ENCODE measurements at places on chromosomes 3 and 15.

- no peak for DNase-seq
Measured at GRCh38 chr3:126916546-126916945, 66.4 kb upstream of the PLXNA1 start.

DNA sequence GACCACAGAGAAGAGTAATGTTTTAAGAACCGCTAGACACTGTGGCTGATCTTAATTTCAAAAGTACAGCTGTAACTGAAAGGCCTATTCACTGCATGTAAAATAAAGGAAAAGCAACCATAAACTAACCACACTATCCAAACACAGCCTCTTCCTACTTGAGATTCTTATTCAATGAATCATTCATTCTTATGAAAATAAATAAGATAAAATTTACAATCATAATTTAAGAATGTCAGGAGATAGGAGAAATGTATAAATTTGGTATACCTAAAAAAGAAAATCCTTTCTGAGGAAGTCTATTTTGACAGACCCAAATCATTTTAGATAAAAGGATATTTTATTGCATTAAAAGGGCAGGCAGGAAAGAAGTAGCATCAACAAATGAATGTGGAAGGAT is 533.5 kb upstream of the ZNF385D start:
- no peak for DNase-seq

DNA sequence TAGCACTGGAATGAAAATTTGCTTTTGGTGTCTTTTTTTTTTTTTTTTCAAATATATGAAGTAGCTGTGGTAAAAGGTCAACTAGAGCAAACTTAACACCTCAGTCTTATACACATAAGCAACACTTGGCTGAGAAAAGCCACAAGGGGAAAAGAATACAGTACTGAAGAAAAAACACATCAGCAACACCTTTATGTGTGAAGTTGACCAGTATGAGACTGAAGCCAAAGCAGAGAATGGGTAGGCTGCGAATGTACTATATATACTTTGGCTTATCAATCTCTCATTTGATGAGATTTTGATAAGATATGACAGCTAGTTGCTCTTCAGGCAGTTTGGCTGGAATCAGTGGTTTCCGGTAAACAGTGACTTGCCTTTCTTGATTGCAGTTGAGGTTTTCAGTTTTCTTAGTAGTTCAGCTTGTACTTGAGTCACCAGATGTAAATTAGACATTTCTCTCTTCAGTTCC is 22.0 kb upstream of the ZCWPW2 start:
- DNase-seq = no peak

DNA sequence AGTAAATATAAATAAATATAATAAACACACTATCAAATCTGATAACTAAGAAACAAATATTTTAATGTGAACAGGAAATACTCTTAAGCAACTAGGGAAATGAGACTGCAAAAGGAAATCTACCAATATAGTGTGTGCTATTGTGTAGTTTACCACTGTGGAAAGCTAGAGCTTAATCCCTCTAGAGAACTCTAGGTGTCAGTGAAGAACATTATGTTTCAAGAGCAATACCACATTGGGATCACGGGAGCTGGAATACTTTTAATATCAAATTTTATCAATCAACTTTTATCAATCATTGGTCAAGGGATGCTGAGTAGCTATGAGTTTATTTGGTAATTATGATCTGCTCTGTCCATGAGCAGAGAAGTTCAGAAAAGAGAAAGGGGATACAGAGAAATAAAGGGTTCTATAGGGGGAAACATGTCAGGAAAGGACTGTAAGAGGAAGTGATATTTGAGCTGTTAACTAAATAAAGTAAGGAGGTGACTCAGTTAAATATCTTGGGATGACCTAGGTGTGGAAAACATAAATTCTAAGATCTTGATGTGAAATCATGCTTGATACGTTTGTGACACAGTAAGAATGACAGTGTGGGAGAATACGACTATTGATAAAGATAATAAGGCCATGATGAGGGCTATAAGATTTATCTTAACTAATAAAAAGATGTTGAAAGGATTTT is 762.2 kb upstream of the ALCAM start:
- no peak for DNase-seq

DNA sequence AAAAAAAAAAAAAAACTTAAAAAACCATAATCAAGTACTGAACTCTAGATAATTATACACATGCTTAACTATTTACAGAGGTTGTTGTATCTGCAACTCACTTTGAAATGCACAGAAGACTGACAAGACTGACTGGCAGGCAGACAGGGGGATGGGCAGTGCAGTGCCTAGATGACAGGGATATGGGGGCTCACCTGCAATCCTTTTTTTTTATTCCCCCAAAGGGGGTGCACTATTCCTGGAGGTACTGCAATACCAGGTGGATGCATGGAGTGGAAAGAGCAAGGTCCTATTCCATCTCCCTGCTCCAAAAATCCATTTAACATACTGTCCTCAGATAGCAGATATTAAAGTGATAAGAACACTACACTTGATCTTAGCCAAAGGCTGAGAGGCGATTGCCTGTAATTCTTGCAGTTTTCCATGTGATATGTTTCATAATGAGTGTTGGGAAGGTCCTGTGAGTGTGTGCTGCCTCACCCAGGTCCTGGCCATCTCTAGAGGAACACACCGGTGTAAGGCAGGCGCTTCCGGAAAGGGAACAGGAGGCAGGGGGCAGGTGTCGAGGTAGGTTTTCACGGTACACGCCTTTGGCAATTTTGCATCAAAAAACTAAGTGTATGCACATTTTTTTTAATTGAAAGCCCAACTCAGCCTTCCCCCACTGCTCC is 22.7 kb downstream of the SEC61A1 start:
- no peak for DNase-seq

DNA sequence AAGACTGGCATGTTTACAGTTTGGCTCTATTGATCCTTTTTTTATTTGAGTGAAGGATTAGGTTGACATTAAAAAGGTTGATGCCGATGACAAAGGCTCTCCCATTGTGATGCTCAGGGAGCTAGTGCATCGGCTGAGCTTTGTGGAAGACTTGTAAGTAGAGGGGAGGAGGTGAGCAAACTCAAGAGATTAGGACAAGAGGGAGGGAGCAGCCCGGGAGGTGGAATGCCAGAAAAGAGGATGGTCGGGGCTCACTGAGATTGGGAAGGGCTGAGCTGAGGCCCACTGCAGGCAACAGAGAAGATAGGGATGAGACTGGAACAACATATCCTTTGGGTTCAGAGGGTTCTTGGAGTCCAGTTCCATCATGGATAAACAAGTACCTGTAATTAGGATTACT is 26.5 kb upstream of the PSMD6 start:
- no peak for DNase-seq

DNA sequence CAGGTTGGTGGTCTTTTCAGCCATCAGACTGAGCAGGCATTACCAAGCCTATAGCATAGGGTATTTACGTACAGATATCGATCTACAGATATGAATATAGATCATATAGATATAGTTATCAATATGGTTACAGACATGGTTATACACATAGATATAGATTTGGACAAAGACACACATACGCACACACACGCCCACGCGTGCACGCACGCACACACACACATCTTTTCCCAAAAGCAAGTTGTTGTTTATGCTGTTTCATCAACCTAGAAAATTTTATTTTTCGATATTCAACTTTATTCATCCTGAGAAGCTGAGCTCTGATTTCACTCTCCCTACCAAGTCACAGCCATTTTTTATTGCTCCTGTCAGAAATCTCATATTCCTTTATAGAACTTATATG is 309.1 kb downstream of the NLGN1 start:
- no peak for DNase-seq

GRCh38 chr3:140176526-140176925 is 241.5 kb downstream of the CLSTN2 start:
- no peak for DNase-seq

GRCh38 chr3:184559336-184559735 is 2.2 kb upstream of the EPHB3 start:
- DNase-seq = no peak

- no peak for DNase-seq
Measured at GRCh38 chr15:22902578-22902977, 64.1 kb downstream of the NIPA2 start.

DNA sequence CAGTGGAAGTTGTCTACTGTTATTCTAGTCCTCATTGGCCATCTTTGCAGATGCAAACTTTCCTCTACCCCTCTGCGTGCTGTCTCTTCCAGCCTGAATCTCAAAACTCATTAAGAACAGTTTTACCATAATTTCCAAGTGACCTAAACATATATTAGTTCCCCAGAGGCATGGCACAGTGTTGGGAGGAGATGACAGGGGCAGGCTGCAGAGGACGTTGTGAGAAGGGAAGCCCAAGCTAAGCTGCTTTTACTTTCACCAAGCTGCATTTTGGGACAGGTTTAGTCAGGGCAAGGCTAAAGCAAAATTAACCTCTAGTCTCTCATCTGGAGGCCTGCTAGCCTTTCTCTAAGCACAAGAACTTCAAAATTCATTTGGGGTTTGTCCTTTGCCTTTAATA is 318.6 kb upstream of the SATB1 start:
- DNase-seq = no peak

DNA sequence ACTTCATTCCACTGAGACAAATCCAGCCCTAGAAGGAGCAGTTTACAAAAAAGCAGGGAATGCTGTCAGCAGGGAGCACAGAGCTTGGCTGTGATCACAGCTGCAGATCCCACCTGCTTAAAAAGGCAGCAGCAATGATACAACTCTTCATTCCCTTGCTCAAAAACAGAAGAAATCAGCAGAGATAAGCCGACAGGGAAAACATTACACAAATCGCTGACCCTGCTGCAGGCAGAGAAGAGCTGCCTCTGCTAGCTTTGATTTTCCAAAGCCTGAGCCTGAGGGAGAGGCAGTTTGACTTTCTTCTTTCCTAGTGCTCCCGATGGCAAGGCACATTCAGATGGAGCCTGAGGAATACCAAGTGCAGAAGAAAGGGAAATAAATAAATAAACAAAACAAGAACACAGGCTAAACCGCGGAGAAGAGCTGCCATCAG is 80.2 kb downstream of the SHQ1 start:
- DNase-seq = no peak

GRCh38 chr15:29204369-29204755 is 65.3 kb downstream of the NSMCE3 start:
- no peak for DNase-seq

DNA sequence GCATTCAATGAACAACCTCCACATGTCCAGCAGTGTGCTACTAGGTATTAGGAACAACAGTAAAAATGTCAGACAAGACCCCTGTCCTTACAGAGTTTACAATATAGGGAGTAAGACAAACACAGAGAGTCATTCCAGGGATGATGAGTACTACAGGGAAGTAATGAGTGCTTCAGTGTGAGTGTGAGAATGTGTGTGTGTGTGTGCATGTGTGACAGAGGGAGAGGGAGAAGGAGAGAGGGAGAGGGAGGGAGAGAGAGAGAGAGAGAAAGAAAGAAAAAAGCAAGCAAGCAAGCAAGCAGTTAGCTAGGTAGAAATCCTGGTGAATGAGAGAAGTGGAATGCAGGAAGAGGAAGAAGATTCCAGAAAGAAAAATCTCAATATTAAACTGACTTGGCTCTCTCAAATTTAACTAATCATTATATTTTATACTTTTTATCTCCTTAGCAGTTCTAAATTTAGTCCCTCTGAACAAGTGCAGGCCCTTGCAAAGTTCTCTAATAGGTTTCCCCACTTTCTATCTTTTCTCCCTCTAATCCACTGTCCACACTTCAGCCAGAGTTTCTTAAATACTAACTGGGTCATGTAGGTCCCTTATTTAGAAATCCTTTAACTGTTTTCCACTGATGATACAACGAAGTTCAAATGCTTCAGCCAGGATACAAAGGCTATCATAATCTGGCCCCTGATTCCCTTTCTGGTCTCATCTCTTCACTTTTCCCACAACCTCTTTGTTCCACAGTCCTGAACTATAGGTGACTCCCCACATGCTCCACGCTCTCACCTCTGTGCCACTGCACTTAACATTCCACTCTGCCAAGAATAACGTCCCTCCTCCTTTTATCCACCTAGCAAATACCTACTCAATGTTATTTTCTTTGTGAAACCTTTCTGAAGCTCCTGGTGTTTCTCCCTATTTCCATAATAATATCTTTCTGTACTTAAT is 10.3 kb downstream of the DCBLD2 start:
- DNase-seq = no peak

DNA sequence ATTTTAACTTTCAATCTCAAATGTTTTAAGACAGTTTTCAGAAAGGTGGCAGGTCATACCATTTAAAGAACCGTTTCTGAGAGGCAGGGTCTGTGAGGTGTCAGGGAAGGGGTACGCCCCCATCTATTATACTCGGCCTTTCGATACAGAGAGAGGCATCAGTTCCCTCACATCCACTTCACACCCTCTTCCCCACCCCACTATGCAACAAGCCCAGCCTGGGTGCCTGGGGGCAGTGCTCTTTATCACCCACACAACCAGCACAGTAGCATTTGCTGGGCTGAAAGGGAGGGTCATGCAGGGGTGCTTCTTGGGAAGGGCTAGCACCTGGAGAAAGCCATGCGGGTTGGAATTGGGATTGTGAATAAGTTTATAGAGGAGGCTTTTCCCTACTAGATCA is 56.0 kb upstream of the KCNMB2 start:
- DNase-seq = no peak

- no peak for DNase-seq
Measured at GRCh38 chr3:102230057-102230456, 204.8 kb upstream of the ZPLD1 start.

- no peak for DNase-seq
Measured at GRCh38 chr3:117104381-117104780, 394.8 kb downstream of the TUSC7 start.

- DNase-seq = no peak
Measured at GRCh38 chr15:89501646-89502045, 5.3 kb upstream of the RHCG start.

DNA sequence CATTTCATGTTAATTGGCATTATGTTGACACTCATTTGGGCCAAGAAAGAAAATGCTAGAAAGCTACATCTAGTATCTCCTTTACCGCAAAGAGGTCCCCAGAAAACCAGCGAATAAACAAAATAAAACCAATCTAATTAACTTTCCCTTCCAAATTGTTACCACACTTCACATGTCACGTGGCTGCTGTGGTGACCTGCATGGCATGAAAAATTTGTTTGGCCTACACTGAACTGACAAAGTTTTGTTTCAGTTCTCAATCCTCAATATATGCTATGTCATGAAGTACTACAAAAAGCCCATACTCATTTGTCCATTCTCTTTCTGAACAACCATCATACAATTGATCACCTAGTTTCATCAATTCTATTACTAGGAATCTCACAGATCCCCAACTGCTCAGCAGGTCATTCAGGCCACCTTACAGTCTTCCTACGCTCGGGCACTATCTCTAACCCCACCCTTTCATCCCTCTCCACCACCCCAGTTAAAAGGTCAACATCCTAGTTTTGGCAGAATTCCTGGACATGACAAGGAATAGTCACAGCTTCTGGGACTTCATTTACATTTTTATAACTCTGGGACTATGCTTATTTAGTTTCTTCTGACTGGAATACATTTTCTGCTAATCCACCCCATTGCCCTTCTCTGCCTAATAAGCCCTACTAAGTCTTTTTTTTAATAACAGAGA is 480.4 kb downstream of the IGSF11 start:
- DNase-seq = no peak

DNA sequence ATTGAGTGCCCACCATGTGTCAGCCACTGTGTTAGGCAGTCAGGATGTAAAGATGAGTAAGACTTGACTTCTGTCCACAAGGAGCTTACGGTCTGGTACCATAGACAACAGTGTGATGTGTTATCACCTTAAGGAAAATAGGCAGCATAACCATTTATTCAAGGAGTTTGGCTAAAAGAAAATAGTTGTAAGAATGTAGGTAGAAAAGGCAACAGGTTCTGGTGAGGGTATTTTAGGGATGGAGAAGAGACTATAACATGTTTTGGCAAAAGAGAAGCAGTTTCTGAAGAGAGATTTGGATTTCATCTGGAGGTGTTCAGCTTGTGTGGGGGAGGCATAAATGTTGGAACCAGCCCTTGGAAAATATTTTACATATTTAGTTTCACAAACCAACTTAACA is 121.9 kb downstream of the HCN4 start:
- no peak for DNase-seq

GRCh38 chr3:156518726-156519125 is 36.2 kb downstream of the SSR3 start:
- DNase-seq = no peak
